Activated T-cell treated with anti-CD3 and anti-CD28 coated beads, Interleukin-2, amount 50 U/mL, for 72 hours (primary cell): ENCODE measurements at places on chromosomes 12 and 14.
A peak's percentile ranks its signal among the peaks of the same experiment; 100 is the strongest.

- DNase-seq, result no peak
Measured at GRCh38 chr14:85549697-85550096, 19.8 kb downstream of the FLRT2 start.

DNA sequence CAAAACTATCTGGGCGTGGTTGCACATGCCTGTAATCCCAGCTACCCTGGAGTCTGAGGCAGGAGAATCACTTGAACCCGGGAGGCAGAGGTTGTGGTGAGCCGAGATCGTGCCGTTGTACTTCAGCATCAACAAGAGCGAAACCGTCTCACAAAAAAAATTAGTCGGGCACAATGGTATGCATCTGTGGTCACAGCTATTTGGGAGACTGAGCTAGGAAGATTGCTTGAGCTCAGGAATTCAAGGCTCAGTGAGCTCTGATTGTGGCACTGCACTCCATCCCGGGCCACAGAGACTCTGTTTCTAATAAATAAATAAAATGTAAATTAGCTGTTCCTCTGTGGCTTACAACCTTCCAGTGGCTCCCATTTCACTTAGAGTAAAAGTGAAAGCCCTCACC is 28.0 kb downstream of the RCOR1 start:
- no peak for DNase-seq

- no peak for DNase-seq
Measured at GRCh38 chr12:77113971-77114370, 48.6 kb upstream of the E2F7 start.

GRCh38 chr12:58919231-58920101 is 838 bp downstream of the LRIG3 start:
- no peak for DNase-seq

DNA sequence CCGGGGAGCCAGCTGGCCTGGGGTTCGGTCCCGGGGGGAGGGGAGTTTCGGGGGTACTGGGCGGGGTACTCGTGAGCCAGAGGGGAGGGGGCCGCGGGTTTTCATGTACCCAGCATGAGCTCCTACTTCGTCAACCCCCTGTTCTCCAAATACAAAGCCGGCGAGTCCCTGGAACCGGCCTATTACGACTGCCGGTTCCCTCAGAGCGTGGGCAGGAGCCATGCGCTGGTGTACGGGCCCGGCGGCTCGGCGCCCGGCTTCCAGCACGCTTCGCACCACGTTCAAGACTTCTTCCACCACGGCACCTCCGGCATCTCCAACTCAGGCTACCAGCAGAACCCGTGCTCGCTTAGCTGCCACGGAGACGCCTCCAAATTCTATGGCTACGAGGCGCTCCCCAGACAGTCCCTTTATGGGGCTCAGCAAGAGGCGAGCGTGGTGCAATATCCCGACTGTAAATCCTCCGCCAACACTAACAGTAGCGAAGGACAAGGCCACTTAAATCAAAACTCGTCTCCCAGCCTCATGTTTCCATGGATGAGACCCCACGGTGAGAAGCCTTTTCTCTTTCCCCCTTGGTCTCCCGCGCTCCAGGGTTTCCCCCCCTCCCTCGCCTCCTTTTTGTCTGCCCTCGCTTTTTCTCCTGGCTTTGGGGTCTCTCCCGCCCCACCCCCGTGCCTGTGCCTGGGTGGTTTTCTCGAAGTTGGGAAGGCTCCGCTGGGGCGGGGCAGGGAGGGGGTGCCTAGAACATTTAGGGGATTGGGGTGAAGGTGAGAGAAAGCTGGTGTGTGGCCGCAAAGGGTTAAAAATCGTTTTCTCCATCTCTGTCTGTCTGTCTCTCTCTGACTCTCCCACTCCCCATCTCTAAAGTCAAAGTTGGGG is 627 bp downstream of the HOXC8 start:
- DNase-seq, result no peak

DNA sequence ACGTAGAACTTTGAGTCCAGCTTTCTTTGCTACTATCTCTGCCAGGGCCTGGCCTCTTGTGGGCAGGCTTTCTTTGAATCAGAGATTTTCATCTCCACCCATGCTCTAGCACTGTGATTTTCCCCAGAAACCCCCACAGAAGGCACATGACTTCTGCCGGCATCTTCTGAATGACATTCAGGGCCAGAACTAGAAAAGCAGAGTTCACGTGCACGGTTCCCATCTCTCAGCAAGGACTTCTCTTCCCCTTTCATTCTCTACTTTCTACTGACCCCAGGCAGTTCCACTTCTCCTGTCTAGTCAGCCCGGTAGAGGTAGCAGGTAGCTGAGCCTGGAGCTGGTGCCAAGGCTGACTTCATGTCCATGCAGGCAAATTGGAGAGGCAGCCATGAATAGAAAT is 26.9 kb downstream of the BATF start:
- peak; percentile 48 for DNase-seq

DNA sequence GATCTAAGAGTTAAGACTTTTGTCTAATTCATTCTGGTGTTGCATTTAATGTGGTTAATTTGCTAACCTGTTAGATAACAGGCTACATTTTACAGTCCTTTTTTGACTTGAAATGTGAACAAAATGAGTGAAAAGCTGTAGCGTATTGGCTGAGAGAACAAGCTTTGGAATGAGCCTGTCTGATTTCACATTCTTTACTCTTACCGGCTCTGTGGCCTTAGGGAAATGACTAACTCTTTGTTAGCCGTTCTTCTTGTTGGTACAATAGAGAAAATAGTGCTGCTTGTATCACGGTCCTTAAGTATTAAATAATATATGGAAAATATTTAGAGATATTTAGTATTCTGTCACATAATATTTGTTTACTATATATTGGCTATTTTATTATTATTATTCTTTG is 1.9 kb downstream of the MNAT1 start:
- no peak for DNase-seq

DNA sequence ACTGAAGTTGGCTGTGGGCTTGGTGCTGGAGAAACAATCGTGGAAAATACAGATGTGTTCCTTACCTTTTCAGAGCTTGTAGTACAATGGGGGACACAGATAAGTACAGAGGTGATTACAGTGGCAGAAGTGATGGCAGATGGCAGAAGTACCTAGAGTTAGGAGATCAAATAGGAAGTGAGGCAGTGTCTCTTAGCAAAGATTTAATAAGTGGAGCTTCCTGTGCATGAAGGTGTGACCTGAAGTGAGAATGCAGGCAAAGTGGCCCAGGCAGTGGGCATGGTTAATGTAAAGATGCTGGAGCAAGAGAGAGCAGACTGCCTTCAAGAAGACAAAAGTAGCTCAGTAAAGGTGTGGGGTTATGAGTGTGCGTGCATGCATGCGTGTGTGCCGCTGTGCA is 16.0 kb downstream of the LRRK2 start:
- DNase-seq, result no peak

- peak; percentile 72 for DNase-seq
Measured at GRCh38 chr14:61460718-61461611, 139.6 kb downstream of the PRKCH start.

GRCh38 chr14:60926002-60926401 is 54.9 kb downstream of the TRMT5 start:
- no peak for DNase-seq

DNA sequence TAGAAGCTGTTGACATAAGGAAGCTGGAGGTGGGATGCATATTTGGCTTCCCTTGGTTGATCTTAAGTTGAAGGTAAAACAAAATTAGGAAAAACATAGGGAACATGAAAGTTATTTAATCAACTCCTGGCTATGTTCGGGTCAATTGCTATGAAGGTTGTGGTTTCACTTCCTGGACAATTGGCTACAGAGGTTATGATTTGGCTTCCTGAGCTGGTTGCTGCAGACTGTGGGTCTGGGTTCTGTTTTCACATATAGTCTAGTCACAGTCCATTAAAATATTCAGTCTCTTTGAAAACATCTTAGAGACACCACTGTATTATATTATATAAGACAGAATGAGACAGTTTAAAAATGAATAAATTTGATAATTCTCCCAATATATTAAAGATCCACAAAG is 895.2 kb upstream of the USP15 start:
- no peak for DNase-seq

DNA sequence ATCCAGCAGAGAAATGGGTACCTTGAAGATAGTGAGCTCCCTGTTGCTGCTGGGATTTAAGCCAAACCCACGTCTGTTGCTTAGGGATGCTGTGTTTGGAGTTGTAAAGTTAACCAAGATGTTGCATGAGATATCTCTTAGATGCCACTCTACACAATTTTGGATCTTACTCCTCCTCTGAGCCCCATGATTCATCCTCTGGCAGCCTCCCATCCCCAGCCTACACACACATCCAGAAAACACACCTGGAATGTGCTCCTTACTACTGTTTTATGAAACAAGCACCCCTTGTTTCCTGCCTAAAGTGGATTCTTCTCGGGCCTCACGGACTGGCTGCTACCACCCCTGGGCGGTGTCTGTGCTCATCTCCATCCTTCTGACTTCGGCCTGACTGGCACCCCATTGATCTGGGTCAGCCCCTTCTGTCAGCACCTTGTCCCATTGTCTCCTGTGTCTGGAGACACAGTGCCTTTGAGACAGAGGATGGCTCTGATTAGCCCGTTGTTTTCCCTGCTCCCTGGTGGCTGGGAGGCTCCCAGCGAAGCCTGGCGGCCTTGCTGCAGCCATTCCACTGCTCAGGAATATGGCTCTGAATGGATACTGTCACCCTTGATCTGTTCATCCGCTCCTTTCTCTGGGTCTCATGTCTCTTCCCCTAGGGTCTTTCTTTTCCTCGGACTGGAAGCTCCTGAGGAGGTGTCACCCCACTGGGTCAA is 24.3 kb downstream of the TSPAN9 start:
- no peak for DNase-seq

DNA sequence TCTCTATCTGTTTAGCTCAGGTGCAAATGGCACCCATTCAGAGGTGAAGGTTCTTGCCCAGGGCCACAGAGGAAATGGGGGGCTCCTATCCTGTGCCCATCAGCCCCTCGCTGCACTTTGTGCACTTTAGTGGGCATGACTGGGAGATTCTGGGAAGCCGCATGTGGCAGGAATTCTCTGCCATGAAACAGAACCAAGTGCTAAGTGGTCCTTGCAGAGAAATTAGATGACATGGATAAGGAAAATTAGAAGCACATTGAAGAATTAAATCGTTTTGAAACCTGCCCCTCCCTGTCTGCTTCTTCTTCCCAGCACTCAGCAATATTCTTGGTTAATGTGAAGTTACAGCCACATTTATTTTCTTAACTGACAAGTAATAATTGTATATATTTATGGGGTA is 185.2 kb upstream of the RTL1 start:
- no peak for DNase-seq

DNA sequence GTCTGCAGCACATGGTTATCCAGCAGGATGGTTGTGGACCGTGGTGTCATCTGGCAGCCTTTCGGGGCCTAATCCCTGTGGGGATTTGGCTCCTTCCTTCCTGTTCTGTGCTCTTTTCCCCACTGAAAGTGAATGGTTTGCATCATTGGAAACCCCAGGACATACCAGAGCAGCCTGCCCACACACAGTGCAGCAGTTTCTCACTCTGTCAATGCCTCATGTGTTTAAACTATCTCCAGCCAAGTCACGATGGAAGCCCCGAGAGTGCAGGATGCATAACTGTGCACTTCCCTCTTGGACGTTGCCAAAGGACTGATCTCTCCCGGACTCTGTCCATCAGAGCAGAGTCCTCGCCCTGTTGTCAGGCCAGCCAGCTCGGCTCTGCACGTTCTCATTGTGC is 29.0 kb upstream of the AMN start:
- no peak for DNase-seq

DNA sequence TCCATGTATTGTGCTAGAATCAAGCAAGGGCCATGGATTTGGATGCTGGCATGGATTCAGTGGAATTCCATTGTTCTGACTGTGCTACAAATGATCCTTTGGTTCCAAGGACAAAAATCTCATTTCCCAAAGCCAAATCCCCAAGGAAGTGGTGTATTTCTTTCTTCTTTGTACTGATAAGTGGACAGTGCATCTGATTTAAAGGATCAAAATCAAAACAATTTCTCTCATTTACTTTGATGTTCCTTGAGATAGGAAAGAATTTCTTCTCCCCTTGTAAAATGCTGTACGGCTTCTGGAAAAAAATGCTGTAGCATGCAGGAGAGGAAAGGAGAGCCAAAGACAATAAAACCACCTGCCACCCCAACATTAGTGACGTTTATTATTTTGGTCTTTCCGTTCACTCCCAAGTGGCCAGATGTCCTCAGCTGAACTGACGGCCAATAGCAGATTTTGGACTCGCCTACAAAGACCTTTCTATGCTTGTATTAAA is 185.7 kb downstream of the PRKD1 start:
- no peak for DNase-seq

- no peak for DNase-seq
Measured at GRCh38 chr12:24808651-24809050, 140.2 kb downstream of the BCAT1 start.

DNA sequence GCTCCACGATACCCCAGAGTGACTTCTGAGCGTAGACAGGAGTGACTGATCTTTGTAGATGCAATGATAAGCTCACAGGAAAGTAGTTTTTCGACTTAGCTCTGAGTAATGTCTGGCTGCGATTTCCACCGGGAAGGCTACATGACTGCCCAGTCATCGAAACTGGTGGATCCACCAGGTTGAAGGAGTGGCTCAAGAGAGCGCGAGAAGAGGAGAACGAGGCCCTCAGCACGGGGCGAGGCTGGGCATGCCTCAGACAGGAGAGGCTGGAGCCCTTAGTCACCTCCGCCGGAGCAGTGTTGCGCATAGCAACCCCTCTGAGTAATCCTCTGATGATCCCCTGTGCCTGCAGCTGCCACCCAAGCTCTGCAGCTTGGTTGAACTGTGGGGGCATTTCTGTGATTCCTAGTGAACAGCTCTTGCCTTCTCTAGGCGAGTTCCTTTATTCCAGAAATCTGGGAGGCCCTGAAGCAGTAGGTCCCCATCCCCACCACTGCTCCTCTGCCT is 25.6 kb downstream of the ELK3 start:
- DNase-seq, result no peak

DNA sequence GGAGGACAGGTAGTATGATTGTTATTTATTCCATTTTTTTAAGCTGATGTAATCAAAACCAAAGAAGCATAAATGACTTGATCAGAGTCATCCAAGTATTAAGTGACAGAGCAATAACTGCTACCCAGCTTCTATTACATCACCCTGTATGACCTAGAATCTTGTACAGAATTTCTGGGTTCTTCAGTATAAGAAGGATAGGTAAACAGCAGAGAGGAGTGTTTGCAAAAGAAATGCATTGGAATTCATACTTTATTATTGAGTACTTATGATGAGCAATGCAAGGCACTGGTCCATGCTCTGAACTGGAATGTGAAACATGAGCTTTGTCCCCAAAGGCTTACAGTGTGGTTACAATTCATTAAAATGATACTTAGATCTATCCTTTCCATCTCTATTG is 916.8 kb downstream of the DIO2 start:
- no peak for DNase-seq

- no peak for DNase-seq
Measured at GRCh38 chr12:44015333-44015941, 179.6 kb downstream of the TMEM117 start.

- peak; percentile 60 for DNase-seq
Measured at GRCh38 chr12:38138225-38139221, 178.1 kb upstream of the ALG10B start.

GRCh38 chr14:99860219-99860618 is 67.0 kb downstream of the EML1 start:
- no peak for DNase-seq

DNA sequence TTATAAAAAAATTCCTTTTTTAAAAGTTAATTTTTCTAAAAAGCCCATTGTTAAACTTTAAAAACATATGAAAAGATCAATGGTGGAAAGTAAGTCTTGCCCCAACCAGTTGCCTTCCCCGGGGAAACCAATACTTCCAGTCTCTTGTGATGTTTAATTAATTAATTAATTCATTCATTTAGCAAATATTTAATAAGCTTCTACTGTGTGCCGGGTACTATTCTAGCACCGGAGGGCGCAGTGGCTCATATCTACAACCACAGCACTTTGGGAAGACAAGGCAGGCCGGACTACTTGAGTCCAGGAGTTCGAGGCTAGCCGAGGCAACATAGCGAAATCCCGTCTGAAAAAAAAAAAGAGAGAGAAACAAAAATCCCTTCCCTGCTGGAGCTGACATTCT is 87.4 kb downstream of the HECTD4 start:
- DNase-seq, result no peak
